ENCODE measurements at places on chromosomes 2 and 18.

DNA sequence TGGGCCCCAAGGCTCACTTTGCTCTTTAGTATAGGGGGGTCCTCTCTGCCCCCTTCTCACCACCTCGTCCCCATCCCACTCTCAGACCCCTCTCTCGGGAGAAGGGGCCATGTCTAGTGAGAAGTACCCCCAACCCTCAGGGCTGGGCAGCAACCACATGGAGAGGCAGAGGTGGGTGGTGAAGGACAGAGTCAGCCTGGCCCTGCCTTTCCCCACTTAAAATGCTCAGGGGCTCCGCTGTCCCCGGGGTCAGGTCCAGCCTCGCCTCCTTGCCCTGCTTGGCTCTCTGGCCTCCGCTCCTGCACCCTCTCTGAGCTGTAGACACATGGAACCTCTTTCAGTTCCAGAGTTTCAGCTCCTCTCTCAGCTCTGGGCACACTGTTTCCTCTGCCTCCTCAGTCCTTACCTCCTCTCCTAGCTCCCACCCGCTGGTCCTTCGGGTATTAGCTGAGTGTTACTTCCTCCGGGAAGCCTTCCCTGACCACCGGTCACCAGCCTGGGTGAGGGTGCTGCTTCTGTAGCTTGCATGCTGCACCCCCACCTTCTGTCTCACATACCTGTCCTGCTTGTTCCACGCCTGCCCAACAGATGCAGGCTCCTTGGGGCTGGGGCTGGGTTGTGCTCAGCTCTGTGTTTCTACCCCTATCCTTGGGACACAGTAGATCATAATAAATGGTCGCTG lies 79.5 kb upstream of the OTOF start:
- no peak for DNase-seq

- no peak for DNase-seq
These were observed 16.7 kb downstream of the CCDC68 start for GRCh38 chr18:54942569-54942968.

DNA sequence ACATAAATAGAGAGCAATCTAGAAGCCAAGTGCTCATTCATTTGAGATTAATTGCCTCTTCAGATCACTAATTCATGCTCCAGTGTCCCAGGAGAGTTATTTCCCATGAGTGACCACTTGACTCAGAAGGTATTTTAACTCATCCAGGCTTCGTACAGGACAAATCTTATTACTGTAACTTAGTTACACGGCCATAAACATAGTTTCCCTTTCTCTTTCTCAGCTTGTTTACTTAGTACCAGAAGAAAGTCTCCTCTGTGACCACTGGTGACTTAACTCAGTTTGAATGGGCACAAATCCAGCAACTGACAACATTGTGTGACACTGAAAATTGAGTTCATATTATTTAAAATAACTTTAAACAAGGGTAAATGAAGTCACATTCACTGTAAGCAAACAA lies 25.3 kb downstream of the MMADHC start:
- DNase-seq: no peak

- no peak for DNase-seq
These were observed 64.4 kb downstream of the ACTR2 start for GRCh38 chr2:65292106-65292400.

- DNase-seq: no peak
These were observed 202.7 kb downstream of the BCL11A start for GRCh38 chr2:60350791-60351190.

DNA sequence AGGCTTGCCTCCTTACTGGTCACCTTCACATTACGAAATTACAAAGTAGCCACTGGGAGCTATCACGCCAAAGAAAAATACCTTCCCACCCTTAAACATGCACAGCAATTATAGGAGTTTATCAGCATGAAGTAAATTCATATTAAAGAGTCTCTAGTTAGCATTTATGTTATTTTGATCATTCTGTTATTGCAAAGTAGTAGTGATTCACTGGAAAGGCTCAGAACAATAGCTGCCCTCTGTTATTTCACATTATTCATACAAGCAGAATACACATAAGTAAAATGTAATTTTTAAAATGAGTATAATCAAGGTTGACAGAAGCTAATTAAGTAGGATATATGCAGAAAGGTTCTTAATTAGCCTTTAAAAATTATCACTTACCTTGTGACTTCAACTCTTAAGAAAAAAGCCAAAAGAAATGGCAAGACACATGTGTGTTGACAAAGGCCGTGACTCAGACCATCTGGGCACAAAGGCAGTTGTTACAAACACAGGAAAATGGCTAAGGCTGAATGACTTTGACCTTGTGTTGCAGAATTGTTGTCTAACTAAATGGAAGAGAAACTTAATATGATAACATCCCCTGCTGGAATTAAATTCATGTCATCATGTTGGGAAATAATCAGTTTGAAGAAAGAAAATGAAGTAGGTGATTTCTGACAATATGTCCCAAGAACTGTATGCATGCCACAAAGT lies 108.3 kb downstream of the ARL6IP6 start:
- no peak for DNase-seq
